ENCODE measurements at places on chromosomes 5 and 9. TPM values are rescaled to one million over a fixed set of nuclear protein-coding genes. Genes with fewer than 3 reads are reported as not detected.

TSLP gene
- 3.8 TPM for total RNA-seq

OLFML2A gene
- 12.3 TPM for total RNA-seq

ZBED3 gene
- 3.6 TPM for total RNA-seq

PRLR gene
- total RNA-seq, result 7.6 TPM

SLCO6A1 gene
- total RNA-seq, result not detected

BRINP1 gene
- total RNA-seq, result 3.4 TPM

Measured in esophagus mucosa (tissue), 1 donor.